ENCODE measurements at places on chromosomes 4 and X.

DNA sequence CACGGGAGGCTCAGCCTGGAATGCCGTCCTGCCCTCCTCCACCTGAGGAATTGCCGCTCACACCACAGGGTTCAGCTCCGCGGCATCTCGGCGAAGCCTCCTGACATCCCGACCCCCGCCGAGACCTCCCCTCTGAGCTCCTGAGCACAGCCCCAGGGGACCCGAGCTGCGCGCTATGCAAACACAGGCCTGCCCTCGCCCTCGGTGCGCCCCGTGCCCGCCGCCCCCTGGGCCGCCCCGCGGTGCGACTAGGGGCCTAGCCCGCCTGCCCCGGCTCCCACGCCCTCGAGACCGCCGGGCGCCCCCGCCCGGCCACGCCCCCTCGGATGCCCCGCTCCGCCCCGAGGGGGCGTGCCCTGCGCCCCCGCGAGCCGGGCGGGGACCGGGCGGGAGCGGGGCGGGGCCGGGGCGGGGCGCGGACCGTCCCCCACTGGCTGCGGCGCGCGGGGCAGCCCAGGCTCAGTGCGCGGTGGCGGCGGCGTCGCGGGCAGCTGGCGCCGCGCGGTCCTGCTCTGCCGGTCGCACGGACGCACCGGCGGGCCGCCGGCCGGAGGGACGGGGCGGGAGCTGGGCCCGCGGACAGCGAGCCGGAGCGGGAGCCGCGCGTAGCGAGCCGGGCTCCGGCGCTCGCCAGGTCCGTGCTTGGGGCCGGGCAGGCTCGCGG is at the start of gene FGFR3:
Gene FGFR3 (plus strand): TSS at position 462 of the 664 bp plus-strand sequence. CDS start 642 bp downstream, outside the sequence.
- DNase-seq = no peak

- no peak for DNase-seq
Observed at GRCh38 chrX:12751887-12752286, 39.3 kb upstream of the PRPS2 start.

DNA sequence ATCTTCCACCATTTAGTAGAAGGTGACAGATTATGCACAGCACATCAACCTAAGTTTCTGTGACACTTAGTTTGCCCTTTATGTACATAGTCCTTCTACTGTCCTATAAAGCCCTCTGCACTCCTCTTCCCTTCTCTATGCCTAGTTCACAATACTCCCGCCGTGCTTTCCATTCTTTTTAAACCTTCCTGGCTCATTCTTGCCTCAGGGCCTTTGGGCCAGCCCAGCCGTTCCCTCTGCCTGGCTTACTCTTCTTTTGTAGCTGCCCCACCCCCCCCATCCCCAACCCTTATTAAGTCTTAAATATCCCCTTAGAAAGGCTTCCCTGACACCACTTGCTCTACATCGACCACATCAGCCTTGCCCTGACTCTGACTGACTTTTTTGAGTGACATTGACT is 33.0 kb downstream of the SGMS2 start:
- no peak for DNase-seq

DNA sequence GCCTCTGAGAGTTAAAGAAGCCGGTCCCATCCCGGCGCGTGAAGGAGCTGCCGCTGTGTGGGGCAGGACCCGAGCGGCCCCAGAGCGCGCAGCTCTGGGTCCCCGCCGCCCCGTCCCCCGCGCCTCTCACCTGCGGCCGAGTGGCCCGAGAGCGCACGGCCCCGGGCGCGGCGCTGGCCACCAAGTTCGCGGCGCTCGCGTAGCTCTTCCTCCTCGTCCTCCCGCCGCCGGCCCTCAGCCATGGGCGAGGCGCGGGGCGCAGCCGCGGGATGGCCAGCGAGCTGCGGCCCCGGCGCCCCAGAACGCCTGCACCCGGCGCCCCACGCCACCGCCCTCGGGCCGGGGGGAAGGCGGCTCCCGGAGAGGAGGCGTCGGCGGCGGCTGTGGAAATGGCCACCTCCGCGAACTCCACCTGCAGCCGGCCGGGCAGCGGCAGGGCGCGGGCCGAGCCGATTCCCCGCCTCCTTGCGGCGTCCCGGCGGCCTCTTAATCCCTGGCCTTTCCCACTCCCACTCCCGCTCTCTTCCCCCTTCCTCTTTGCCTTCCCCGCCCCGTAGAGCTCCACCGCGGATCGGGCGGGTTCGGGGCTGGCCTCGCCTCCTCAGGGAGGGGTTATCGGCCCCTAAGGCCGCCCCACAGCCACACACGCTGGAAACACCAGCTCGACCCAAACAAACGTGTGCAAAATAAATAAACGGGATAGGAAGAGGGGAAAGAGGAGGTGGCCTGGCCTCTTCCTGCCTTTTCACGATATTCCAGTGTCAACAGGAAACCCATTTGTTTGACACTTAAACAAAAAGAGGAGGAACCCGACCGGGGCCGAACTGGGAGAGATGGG is at the start of gene SH3D19:
Gene SH3D19 (minus strand): TSS at position 495 of the 838 bp plus-strand sequence. CDS start 253 bp downstream, at position 242.
- no peak for DNase-seq

GRCh38 chr4:57158221-57158620 is 48.0 kb upstream of the IGFBP7 start:
- no peak for DNase-seq

GRCh38 chr4:143420227-143420626 is 83.6 kb downstream of the GAB1 start:
- no peak for DNase-seq

- DNase-seq = no peak
Observed at GRCh38 chrX:144334577-144334976, 450.7 kb downstream of the UBE2NL start.

DNA sequence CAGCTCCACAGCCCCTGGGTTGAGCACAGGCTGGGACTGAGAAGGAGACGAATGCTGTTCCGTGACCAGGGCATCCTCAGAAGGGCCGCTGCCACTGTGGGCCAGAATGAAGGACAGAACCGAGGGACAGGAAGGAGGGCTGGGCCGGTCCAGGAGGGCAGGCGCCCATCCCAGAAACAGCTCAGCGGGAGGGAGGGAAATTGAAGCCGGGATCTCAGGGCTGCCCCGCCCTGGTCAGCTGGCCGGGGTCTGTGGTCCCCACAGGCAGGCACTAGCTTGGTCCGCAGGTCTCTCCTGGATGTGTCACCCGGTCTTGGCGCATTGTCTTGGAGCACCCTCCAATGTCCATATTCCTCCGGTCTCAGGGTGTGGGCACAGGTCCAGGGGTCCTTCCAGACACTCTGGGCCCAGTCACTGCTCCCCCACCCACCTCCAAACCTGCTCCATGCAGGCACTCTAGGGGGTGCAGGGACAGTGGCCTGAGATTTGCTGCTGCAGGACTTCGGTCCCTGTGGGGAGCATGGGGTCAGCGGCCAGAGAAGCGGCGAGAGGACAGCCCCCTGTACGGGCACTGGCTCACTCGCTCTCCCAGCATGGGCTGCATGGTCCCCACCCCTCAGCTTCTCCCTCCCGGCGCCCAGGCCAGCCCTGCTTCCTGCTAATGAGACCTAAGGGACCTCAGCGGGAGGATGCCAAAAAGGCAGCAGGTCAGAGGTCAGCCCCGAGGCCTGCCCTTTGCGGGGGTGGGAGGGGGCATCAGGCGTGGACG is 23.9 kb upstream of the MXD4 start:
- no peak for DNase-seq

DNA sequence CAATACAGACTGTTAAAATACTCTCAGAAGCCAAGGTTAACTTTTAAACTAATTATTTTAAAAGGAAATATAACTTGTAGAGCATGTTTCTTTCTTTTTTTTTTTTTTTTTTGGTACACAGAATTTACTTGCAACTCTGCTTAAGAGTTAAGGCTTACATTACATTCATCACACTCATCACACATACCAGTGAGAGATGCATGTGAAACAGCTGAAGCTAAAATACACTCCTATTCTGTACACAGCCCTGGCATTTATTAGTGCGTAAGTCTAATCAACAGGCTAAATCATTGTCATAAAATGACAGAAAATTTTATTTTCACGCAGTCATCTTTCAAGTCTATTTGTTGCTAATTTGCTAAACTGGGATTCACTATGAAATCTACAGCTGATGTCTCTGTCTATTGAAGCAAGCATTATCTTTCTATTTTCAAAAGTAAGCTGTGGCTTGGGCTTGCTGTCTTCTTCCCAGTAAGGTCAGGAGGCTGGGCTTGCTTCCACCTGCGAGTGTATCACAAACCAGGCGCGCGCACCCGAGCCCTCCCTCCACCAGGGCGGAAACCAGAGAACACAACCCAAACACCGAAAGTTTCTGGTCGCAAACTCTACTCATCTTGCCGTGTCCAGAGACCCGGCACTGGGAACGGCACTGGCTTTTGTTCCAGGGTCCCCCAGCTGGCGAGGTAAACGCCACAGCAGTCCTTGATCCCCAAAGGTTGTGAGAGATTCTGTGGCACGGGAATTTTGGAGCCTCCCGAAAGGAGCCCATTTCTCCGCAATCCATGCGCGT is 3.9 kb downstream of the MAML3 start:
- no peak for DNase-seq

DNA sequence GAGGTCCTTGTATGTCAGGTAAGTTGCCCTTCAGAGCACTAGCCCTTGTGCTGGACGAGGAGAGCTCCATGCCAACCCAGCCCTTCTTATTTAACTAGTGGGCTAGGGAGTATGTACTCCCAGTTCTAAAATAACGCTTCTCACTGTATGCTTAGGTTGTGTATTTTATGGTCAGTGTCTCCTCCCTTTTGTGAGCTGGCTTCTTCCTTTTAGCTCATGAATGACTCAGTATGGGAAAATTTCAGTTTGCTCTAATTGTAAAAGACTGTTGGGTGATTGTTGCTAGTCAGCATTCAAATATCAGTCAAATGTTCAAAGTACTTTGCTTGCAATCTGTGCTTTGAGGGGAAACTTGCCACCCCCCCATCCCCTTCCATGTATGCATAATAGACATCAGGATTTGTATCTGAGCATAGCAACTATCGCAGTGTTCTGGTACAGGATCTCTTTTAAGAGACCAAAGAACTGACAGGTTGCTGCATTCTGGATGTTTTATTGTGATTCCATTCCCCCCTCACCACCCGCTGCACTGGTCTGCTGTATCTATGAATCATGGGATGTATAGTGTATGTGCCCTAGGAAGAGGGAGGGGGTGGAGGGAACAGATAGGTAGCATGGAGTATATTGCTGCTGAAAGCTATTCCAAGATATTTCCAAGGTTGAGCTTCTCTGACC is 34.7 kb downstream of the DLG3 start:
- DNase-seq = peak; percentile 38

- DNase-seq = no peak
Observed at GRCh38 chr4:139694522-139695107, 29.0 kb downstream of the MGST2 start.

- DNase-seq = no peak
Observed at GRCh38 chr4:115028682-115029410, 84.6 kb downstream of the NDST4 start.

DNA sequence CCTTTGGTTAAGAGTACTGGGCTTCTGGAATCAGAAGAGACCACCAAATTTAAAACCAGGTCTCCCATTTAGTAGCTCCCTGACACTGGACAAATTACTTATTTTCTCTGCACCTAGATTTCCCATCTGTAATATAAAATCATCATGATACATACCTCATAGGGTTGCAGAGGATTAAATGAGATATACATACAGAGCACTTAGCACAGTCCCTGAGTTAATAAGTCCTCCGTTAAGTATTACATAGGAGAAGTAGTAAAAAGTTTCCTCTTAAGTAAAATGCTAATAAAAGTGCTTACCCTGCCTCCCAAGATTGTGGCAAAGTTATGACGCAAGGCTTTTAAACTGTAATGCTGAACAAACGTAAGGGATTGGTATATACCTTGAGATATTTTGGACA is 539 bp upstream of the CHIC1 start:
- no peak for DNase-seq

- no peak for DNase-seq
Observed at GRCh38 chr4:118389721-118390120, 36.9 kb upstream of the PRSS12 start.

DNA sequence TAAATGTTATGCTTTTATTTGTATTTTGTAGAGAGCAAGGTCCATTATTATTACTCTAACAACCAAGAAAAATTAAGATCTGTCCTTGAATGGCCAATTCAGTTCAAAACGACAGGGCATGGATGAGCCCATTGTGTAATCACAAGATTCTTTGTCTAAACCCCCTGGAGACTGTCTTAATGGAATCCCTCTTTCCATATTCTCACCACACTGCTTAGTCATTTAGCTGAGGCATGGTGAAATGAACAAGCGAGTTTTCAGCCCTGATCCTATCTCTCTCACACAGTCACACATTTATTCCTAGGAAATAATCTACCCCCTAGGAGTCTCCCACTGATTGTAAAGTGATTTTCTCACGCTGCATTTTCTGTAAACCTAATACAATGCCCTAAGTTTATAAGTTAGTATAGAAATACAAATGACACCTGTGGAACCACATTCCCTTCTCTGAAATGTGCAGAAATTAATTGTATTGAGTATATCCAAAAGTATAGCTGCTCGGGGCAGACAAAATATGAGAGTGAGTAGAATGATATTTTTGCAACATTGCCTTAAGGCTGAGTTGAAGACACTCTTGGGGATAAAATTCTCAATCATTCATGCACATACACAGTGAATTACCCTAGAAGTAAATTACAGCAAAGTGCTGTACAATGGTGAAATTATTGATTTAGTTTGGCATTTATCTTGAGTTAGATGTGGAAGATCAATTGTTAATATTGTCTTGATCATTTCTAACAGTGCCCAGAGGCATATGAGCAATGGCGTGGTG is 119.7 kb upstream of the PCDH7 start:
- DNase-seq = peak; percentile 19

GRCh38 chrX:39921838-39922237 is 175.9 kb downstream of the BCOR start:
- no peak for DNase-seq

- no peak for DNase-seq
Observed at GRCh38 chrX:49999087-49999486, 76.7 kb downstream of the CLCN5 start.

GRCh38 chrX:69060631-69061408 is 104.4 kb downstream of the PJA1 start:
- DNase-seq = no peak

DNA sequence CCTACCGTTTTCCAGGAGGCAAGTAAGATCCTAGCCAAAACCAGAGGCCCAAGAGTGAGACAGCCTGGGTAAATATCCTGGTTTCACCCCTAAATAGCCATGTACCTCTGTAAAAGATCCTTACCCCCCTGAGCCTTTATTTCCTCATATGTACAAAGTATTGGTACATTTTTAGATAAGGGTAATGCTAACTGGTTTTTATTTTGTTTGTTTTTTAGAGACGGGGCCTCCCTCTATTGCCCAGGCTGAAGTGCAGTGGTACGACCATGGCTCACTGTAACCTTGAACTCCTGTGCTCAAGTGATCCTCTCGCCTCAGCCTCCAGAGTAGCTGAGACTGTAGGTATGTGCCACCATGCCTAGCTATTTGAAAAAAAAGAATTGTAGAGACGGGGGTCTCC is 29.4 kb downstream of the SERPINA7 start:
- no peak for DNase-seq

GRCh38 chr4:87120010-87120409 is 100.4 kb downstream of the KLHL8 start:
- no peak for DNase-seq

GRCh38 chrX:139739138-139739537 is 31.2 kb upstream of the MCF2 start:
- DNase-seq = no peak

DNA sequence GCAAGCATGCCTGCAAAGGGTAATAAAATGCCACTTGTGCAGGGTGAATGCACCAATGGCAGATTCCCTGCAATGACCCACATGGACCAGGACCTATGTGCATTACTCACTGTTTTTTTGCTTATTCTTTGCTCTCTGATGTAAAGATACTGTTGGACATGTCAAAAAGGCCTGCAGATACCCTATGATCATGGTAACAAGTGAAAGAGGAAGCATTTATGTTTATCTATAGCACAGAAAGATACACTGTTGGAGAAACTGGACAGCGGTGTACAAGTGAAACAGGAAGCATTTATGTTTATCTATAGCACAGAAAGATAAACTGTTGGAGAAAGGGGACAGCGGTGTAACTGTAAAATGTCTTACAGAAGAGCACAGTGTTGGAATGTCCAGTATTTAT is 127.5 kb downstream of the PAPSS1 start:
- no peak for DNase-seq

All from astrocyte of the cerebellum (primary cell).